ENCODE measurements at places on chromosomes 12 and 14.

DNA sequence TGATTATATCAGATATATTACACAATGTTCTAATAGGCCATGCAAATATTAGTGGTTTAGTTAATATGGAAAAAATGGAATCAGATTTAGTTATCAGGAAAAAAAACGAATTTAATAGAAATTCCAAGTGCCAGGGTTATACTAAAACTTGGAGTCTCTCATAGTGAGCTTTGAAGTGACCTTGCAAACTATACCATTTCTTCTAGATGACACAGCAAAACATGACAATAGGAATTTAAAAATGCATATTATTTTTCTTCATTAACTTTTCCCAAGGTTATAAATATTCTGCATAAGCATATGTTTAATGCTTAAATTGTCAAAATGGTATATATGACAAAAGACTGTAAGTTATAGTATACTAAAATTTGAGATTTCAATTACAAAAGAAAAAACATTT, 250.1 kb upstream of the DCN start:
- no peak for DNase-seq

GRCh38 chr12:104740668-104741067, 217.4 kb downstream of the SLC41A2 start:
- no peak for DNase-seq

GRCh38 chr12:93798279-93799151, 121.3 kb downstream of the CRADD start:
- no peak for DNase-seq

GRCh38 chr14:62189698-62190097, 427.5 kb downstream of the SNAPC1 start:
- no peak for DNase-seq

DNA sequence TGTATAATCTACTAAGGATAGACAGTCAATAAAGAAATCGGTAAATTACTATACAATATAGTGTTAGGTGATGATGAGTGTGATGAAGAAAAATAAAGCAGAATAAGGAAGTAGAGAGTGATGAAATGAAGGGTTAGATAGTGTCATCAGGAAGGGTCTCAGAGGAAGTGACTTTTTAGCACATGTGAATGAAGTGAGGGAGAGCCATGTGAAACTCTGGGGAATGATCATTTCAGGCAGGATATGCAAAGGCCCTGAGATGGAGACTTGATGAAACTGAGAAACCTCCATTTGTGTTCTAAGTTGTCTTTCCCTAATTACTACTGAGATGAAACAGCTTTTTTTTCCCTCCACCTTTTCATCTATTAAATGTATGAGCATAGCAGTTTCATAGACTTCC, 19.4 kb upstream of the GNPTAB start:
- no peak for DNase-seq

DNA sequence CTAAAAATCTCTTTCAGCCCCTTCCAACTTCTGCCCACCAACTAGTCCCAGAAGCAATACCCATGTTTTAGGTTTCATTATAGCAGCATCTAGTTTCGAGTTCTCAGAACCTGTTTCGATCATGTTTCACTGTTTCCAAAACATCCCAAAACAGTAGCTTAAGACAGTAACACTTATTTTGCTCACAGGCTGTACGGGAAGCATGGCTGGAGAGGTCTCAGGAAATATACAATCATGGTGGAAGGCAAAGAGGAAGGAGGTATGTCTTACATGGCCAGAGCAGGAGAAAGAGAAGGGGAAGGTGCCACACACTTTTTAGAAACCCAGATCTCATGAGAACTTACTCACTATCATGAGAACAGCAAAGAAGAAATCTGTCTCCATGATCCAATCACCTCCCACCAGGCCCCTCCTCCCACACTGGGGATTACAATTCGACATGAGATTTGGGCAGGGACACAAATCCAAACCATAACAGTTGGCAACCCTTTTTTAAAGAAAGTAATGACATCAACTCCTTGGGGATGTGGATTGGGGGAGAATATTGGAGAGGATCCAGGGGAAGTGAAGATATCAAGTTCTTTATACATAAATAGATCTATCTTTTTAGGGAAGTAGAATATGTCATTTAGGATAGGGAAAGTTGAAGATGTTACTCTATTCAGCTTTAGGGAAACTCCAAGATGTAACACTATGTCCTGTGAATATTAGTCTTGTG, 269.9 kb upstream of the PLEKHG7 start:
- no peak for DNase-seq

DNA sequence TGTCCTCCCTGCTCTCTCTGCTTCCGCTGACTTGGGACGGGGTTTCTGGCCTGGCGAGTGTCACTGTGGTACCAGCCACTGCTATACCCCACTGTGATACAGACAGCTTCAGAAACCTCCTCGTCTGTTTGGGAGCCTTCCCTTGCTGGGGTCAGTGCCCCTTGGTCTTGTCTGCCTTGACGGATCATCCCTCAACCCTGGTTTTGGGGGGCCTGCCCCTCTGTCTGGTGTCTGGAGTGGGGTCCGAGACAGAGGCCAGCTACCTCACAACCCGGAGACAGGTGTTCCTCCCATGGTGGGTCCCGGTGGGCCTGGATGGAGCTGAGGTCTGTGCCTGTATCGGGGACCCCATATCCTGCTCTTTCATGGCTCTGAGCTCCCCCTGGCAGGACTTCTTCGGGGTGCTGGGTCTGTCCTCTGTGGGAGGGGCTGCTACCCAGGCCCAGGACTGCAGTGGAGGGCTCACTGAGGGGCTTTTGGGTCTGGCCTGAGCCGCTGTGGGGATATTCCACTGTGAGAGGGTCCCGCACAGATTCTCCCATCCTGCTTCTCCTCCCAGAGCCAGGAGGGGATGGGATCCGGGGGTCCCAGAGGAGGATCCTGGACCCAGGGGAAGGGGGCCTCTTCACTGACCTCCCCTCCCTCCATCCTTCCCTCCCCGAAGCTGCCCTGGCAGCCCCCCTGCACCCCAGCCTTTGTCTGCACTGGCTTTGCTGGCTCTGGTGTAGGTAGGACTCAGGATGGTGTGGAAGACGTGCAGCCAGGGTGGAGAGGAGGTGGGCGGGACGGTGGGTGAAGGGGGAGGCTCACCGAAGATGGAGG, 365.5 kb downstream of the TMEM121 start:
- no peak for DNase-seq

DNA sequence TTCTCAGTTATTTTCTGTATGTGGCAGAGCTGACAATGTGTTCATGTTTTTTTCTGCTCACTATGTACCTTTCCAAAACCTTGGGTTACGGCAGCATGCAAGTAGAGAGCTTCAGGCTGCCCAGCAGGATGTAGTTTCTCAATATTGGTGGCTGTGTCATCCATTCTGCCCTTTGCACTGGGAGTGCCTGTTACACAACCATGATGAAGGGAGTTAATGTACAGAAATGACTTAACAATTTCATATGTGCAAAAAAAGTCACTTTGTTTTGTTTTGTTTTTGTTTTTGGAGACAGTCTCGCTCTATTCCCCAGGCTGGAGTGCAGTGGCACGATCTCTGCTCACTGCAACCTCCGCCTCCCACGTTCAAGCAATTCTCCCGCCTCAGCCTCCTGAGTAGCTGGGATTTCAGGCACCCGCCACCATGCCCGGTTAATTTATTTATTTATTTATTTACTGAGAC, 6.1 kb upstream of the CNIH1 start:
- DNase-seq, result no peak

DNA sequence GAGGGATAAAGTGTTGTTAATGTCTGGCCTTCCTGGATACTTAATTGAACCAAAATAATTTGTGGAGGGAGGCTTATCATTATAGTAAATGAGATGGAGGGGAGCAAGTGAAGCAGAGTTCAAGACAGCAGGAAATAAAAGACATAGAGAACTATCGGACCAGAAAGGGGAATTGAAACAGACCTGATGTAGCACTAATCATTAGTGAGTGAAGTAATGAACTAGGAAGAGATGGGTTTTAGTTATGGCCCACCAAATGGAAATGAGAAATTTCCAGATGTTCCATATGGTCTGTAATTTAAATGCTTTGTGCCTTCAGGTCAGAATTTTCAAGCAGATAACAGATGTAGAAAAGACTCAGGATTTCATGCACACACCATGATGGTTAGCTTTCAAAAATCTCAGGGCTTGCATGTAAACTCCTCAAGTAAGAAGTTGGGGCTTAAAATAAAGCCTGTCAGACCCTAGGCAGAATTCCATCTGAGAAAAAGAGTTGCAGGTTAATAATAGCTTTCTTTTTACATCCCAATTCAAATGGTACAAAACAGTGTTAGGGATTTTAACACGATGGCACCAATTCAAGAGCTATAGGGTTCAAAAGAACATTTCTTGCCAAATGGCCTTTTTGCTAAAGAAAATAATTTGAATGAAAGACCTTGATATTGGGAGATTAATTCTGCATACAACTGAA, 355.8 kb downstream of the FSCB start:
- no peak for DNase-seq

DNA sequence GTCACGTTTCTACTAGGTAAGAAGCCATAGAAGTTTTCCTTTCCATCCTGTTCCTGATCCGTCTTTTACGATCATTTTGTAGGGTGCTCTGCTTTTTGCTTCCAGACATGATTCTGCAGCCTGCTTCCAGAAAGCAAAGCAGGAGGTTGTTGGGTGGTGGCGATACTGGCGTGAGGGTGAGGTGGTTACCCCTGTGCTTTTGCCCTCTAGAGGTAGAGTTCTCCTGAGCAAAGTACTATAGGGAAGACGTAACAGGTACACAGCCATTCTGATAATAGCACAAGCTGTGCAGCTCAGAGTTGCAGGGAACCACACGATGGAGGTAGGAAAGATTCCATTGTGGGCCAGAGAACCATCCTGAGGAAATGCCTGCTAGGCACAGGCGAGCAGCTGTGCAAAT, 186.0 kb downstream of the PAH start:
- DNase-seq, result no peak

GRCh38 chr14:54737132-54737711, 165.4 kb downstream of the GCH1 start:
- DNase-seq, result no peak

DNA sequence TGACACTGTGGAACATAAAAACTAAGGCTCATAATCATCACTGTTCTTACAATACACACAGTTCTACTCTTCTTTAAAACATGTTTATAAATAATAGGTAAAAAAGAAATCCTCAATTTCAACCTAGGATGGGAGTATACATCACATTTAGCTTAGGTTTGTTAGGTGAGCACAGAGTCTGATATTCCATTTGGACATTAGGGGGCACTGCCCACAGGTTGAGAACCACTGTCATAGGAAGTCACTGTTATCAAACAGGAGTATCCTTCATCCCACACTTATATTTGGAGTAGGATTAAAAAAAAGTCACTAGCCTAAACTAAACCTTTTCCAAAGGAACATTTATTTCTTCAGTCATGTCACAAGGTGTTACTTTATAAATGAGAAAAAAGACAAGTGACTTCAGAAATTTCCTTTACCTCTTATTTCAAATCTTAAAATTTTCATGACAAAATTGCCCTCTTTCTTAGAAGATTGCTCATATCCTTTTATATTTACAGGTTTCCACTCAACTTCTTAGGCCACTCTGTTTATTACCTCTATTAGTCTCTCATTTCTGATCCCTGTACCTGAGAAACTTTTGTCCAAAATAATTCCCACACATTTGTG, 240.6 kb downstream of the CPNE8 start:
- DNase-seq, result no peak

DNA sequence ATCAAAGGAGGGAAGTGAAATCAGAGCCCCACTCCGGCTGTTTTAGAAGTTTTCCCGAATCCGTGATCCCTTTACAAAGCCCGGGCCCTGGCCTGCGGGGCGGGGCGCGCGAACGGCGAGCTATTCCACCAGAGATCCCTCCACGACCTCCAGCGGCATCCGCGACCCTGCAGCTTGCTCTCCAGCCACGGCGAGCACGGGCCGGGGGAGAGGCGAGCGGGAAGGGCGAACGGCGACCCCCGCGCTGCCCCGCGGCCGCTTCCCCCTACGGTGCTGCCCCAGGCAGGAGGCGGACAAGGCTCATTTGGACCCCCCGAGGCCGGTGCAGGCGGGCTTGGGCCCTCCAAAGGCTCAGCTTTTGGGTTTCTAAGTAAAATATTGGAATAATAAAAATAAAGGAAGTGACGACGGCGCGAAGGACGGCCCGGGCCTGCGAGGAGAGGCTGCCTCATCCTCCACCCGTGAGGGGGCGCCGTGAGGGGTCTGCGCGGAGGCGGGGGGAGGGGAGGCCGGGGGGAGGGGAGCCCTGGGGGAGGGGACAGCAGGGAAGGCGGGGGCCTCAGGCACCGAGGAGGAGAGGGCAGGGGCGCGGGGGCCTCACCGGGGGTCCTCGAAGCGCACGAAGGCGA, 613 bp downstream of the SRSF9 start:
- no peak for DNase-seq

DNA sequence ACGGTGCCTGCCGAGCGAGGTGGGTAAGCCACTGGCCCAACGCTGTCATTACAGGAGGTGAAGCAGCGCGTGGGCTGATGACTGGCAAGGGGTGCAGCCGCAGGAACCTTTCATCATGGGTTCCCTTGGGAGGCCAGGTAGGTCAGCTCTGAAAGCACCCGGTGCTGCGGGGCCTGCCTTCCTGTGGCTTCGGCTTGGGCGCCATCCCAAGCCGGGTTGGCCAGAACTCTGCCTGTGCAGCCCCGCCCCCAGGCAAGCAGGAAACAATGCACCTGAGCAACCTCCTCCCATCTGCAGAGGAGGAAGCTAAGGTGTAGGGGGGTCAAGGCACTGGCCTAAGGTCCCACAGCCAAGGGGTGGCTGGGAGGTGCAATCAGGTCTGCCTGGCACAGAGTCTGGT, 20.0 kb upstream of the HHIPL1 start:
- DNase-seq, result no peak

DNA sequence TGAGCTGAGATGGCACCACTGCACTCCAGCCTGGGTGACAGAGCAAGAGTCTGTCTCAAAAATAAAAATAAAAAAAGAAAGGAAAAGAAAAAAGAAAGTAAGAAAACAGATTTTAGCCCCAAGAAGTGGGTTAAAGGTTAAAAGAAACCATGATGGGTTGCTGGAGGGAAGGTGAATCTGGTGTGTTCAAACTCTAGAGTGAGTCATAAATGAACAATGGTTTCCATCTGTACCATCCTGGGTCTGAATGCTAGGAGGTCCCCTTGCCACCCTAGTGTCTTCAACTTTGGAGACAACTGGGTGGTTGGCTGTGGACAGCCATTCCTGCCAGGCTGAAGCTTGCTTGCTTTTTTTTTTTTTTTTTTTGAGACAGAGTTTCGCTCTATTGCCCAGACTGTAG, 1.6 kb upstream of the RPS26 start:
- no peak for DNase-seq

- no peak for DNase-seq
These were observed 247.2 kb upstream of the EGLN3 start for GRCh38 chr14:34198096-34198495.

DNA sequence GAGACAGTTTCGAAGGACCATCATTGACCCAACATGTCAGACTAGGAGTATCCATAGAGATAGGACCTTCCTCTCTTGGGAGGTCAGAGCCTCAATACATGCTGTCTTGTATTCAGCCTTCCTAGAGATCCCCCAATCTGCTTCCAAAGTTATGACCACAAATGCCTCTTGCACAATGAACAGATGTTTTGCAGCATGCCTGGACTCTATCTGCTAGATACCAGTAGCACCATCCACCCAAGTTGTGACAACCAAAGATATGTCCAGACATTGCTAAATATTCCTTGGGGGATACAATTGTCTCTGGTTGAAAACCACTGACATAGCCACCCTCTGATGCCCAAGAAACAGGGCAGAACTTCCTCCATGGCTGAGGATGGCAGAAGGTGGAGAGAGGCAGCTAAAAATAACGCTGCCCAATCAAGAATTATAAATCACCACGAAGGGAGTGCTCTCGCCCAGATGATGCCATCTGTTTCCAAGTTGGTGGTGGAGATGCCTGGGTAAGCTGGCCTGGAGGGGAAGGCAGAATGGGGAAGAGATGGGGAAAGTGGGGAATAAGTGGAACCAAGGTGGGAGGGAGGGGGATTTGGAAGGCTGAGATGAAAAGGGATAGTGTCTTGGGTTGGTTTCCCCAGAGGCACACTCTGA, 42.9 kb upstream of the NOS1 start:
- no peak for DNase-seq

Data from occipital lobe (tissue), 3 donors.